Urinary bladder (tissue), 4 donors: ENCODE measurements at places on chromosomes 2 and 18. TPM values are rescaled to one million over a fixed set of nuclear protein-coding genes. Genes with fewer than 3 reads are reported as not detected.

DNA sequence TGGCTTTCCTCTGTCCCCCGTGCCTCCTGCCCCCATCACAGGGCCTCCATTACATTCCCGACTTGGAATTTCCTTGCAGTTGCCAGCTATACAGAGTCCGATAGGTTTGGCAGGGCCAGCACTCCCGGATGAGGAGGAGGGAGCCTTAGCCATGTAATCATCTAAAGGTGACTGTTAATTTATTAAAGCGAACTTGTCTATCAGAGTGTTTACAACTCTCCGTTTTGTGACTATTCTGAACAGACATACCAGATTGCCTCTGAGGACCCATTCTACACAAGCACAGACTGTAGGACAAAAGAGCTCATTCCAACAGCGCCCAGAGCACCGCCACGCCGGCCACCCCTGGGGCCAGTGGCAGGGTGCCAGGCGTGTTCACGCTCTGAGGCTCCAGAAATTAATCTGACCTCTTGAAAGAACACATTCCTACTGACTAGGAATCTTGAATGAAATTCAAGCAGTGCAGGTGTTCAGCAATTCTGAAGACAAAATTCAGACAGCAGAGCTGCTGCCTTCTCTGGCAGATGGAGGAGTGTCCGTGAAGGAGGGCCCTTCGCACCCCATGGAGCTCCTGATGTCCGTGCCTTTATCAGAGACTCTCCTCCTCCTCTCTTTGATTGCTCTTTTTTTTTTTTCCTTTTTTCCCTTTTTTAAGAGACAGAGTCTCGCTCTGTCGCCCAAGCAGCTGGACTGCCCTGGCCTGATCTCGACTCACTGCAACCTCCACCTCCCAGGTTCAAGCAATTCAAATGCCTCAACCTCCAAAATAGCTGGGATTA is 58.1 kb upstream of the RALBP1 start:
- DNase-seq: peak; percentile 41

- no peak for DNase-seq
These were observed 84.3 kb downstream of the FANCL start for GRCh38 chr2:58156780-58157179.

GRCh38 chr2:158512323-158512722 is 55.6 kb downstream of the PKP4 start:
- no peak for DNase-seq

DNA sequence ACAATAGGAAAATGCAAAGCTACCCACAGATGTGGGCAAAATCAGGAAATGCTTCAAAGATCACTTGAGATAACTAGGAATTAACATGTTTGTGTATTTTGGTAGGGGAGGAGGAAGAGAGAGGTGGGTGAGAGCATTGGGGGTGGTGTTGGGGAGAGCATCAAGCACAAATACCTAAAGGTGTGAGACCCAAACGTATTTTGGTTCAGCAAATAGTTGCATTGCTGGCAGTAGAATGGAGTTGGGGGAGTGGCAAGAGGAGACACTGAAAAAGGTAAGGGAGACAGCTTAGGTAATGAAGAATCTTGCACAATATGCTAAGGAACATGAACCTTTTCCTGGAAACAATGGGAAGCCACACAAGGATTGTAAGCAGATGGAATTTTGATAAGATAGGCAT is 1.5 kb upstream of the PELI1 start:
- no peak for DNase-seq

DNA sequence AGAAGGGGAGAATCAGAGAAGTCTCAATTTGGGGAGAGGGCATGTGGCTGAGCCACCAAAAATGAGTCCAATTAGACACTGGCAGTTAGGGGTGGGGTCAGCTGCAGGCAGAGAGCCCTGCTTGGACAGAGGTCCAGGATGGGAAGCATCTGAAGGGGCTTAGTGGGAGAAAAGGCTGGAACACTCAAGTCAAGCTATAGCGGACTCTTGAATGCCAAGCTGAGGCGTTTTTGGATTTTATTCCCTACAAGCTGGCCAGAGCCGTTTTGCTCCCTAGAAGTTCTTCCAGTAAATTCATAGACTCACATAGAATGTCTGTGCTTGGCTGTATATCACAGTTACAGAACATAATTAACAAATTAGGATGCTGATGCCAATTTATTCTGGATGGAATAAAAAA is 172.8 kb downstream of the ACOXL start:
- DNase-seq: no peak

DNA sequence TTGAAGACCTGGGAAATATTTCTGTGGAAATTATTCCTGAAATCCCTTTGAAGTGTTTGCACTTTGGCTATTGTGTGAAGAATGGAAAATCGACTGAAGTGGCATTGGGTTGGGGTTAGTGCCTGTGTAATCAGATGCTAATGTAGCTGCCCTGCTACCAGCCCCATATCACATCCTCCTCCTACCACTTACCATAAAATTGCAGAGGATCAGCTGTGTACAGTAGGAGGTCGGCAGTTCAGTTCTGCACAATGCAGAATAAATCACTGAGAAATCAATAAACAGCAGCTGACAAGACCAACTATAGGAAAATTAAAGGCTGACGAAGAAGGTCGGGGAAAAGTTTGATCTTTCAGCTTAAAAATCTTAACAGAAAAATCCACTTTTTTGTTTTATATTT is 440.9 kb downstream of the PTPRM start:
- no peak for DNase-seq

GRCh38 chr2:46010925-46011490 is 286.2 kb upstream of the EPAS1 start:
- DNase-seq: no peak

GRCh38 chr2:100269889-100270288 is 52.4 kb downstream of the LONRF2 start:
- no peak for DNase-seq

- no peak for DNase-seq
These were observed 1.8 kb downstream of the STRN start for GRCh38 chr2:36964496-36965058.

DNA sequence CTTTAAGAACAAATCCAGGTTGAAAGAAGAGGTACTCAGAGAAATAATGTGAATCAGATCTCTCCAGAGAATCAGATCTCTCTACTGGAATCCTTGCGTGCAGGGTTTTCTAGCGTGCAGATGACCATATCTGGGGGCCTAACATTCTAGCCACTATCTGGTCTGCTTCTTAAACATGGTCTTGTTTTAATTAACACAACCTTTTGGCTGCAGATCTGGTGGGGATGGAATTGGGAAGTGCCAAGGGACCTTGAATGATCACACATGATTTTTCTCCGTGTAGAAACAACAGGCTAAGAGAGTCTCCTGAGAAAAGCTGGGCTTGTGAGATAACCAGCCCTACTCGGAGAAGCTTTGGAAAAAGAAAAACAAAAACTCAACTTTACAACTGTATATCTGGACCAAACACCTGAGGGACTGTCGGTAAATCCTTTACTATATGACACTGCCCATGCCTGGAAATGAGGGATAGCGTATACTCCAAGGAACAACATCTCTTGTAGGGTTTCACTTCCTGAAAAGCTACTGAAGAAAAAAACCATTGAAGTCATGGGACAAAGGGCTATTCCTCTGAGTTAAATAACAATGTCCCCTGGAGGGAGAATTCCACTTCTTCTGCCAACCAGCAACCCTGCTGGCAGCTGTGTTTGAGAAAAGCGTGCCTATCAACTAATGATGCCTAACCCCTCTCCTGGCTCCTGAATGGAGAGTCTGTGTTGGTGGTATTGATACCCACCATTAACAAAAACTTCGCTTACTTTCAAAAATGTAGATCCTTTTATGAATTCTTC is 171.0 kb upstream of the REV1 start:
- DNase-seq: no peak

GRCh38 chr2:224156436-224156835 is 117.3 kb upstream of the SERPINE2 start:
- no peak for DNase-seq

GRCh38 chr2:71546275-71546638 is 92.9 kb downstream of the DYSF start:
- DNase-seq: no peak

DNA sequence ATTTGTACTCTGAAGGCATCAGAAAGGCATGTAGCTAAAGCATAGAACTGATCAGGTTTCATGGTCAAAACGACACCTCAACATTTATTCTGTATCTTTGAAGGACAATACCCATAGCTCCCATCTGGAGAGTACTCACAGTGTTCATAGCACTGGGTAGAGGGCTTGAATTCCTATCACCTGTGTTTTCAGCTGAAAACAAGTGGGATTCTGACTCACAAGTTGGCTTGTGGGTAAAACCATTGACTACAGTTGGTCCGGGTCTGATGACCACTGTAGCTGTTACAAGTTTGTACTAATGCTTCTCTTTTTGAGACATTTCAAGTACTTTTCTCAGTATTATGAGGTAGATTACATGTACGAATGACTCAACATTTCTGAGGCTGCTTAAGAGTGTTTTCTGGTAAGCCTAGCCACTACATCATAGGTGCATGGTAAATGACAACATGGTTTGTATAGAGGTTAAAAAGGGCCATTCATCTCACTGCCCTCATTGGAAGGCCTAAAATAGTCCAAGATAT is 68.6 kb upstream of the PELI1 start:
- no peak for DNase-seq

DNA sequence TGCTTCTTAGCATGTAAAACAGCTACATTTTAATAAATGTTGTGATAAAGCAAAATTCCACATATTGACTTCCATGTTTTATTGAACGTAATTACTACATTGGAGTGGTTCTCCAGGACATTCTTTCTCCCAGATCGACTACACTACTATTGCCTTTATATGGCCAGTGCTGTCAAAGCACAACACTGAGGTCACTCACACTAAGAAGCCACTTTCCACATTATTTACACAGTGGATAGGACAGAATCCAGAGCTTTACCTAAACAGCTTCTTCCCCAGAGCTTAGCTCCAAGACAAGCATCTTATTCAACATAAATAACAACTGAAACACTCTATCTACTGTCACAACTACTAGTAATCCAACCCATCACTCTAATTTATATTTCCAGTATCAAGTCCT is 73.9 kb upstream of the WDR75 start:
- no peak for DNase-seq

DNA sequence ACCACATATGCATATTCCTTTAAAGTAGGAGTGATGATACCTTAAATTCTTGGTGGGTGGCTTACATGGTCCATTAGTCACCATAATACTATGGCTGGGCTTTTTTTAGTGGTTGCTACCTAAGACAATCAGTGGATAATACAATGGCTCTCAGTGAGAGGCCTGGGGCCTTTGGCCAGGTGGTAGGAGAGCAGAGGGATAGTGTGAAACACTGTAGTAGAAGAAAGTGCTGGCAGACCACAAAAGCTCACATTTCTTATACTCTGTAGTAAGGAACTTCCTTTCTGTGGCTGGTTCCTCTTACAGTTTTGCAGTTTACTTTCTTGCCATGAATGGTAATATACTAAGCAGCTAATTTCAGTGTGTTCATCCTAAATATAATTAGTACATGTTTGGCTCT is 583.5 kb downstream of the XIRP2 start:
- DNase-seq: no peak

DNA sequence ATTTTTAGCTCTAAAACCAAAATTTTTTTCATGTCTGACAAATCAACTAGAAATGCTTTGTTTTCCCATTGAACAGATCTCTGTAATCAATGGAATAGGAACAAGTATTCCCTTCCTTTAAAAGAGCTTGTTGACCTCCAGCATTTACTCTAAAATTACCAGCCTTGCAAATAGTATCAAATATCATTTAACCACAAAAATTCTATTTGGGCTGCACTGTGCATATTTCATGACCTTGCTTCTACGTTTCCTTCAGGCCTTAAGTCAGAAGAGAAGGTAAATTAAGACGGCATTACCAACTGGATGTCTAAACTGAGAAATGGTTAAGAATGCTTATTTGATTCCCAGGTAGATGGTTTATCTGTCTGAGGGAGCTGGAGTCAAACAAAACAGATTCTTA is 33.3 kb upstream of the NRXN1 start:
- DNase-seq: no peak

DNA sequence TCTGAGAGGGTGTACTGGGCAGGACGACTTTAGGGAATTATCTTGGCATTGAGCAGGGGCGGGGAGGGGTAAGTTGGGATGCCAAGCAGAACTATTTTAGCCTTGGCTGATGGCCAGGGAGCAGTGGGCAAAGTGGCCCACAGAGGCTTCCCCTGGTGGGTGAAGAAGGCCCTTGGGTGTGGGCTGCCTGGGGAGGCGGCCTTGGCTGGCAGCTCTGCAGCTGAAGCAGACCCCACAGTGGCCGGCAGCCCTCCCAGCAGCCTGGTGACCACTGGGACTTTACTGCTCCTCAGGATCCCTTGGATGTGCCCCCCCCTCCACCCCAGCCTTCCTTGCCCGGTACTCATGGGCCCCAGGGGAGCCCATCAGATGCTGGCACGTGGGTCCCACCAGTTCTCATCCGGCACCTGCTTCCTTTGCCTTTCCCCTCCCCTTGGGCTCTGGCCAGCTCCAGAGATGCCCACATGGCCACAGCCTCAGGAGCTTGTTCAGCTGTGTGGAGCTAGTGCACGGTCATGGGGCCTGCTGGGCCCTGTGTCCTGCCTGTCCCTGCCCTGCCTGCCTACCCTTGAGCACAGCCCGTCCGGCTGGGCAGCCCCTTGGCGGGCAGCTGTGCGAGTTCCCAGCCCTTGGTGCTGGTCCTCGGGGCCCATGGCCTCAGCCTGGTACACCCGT is 122.1 kb upstream of the HS6ST1 start:
- DNase-seq: no peak

- DNase-seq: no peak
These were observed 16.0 kb downstream of the EPG5 start for GRCh38 chr18:45951016-45951714.

GRCh38 chr2:240257940-240258580 is 117.6 kb upstream of the OTOS start:
- DNase-seq: no peak

DNA sequence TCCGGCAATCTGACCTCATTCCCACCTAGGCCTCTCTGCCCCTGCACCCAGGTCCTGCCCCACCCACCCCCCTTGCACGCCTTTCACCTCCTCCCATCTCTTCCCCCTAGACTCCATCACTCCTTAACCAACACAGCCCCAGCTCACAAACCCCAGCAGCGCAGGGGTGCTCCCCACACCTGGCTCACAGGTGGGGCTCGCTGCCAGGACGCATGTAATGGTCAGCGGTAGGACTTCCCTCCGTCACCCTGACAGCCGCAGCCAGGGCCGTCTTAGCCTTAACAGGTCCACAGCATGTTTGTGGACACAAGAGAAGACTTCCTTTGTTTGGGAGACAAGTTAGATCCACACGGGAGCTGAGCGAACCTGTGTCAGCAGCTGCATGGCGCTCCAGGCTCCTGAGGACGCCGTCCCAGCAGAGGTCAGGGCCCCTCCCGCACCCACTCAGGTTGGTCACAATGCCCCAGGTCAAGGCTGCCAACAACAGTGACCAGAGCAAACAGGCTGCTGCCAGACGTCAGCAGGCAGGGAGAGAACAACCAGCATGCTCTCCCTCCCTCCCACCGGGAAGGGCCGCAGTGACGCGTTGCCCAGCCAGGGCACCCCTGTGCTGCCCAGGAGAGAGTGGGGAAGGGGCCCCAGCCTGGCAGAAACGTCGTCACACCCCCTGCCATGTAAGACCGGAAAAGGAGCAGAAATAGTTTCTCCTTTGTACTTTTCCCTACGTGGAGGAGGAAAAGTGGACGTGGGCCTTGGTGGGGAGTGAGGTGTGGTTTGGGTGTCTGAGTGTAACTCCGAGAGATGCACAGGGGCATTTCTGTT is 68.0 kb downstream of the PXDN start:
- DNase-seq: no peak

- no peak for DNase-seq
These were observed 35.9 kb downstream of the CAMKMT start for GRCh38 chr2:44397447-44398175.

The SH3RF3 gene
- 3.6 TPM for total RNA-seq

The NCKAP5 gene
- total RNA-seq: 14.4 TPM

The RAPH1 gene
- total RNA-seq: 47.7 TPM

The CHRND gene
- total RNA-seq: 1.3 TPM

The SPP2 gene
- not detected for total RNA-seq
